ELR (cell line): ENCODE measurements at places on chromosomes 11 and 22.

GRCh38 chr11:11068113-11068512 is 210.3 kb upstream of the ZBED5 start:
- no peak for DNase-seq

- no peak for DNase-seq
Observed at GRCh38 chr22:18082467-18082866, 4.7 kb downstream of the PEX26 start.

DNA sequence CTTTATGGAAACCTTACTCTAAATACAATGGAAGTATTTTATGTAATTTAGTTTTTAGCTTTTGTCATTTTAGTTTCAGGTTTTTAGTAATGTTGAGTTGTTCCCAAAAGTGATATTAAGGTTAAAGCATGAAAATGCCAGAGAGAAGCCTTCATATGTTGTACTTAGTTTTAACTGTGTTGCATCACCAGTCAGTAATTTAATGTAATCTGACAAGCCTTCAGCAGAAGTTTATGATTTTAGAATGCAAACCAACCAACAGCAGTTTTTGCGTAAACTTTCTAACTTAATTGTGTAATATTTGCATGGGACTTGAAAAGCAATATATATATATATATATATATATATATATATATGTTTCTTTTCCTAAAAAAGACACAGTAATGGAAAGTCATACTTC is 110.6 kb downstream of the MSANTD4 start:
- DNase-seq: no peak

DNA sequence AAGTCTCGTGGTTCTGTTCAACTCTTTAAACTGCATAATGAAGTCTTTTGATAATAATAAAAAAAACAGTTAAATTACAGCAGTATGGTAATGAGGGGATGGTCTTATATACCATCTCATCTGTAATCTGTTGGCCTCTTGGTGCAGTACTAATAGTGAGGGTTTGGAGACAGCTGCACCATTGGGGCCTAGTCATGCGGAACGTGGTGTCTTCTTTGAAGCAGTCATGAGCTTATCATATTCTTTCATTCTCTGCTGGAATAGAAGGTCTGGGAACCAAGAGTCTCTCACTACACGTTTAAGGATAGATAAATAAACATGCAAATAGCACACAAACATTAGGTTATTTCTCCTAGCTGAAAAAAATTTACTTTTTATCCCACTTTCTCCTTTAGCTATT is 40.9 kb upstream of the OR9Q1 start:
- DNase-seq: no peak

GRCh38 chr11:62497132-62497801 is 49.3 kb downstream of the AHNAK start:
- peak; percentile 82 for DNase-seq

DNA sequence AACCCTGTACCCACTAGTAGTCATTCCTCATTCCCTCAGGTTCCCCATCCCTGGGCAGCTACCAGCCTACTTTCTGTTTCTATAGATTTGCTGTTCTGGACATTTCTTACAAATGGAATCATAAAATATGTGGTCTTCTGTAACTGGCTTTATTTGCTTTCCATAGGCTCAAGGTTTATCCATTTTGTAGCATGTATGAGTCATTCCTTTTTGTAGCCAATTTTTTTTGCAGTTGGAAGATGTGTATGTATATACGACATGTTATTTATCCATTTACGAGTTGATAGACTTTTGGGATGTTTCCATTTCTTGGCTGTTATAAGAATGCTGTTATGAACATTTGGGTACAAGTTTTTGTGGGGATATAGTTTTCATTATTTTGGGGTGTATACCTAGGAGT is 130.6 kb downstream of the WNT11 start:
- DNase-seq: no peak

DNA sequence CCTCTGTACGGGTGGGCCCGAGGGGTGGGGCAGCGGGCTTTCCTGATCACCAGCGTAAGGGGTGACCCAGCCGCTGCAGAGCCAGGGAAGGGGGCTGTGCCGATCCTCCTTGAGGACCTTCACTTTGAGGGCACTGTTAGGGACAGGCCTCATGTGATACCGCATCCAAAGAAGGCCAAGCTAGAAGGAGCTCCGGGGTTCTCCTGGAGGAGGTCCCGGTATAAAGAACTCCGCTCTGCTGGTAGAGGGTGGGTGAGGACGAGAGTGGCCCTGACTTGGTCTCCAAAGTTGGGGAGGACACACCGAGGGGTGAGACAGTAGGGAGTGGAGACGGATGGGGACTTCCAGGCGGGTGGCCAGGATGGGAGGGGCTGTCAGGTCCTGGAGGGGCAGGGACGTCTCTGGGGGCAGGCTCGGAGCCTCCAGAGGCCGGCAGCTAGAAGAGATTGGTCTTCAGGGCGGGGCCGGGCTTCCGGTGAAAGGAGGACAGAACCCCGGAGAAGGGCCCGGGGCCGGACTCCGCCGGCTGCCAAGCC is 4.6 kb downstream of the PHOX2A start:
- DNase-seq: peak; percentile 72

- DNase-seq: no peak
Observed at GRCh38 chr22:48579043-48579927, 1248.4 kb downstream of the BRD1 start.

DNA sequence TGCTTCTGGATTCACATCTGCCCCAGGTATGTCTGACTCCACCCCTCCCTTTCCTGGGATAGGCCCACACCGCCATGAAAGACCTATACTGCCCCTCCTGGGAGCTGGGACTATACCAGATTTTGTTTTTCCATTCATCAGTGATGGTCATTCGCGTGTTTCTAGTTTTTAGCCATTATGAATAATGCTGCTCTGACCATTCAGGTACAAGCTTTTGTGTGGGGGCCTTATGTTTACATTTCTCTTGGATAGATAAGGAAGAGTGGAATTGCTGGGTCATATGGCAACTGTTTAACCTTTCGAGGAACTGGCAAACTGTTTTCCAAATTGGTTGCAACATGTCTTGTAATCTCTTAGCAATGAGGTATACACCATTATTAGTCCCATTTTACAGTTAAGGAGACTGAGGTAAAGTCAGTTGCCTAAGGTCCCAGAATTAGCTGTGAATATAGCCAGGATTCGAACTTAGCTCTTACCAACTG is 1.2 kb upstream of the TBC1D10A start:
- peak; percentile 34 for DNase-seq

- no peak for DNase-seq
Observed at GRCh38 chr11:120034176-120034875, 103.6 kb downstream of the TRIM29 start.

- DNase-seq: no peak
Observed at GRCh38 chr11:98155696-98156095, 865.1 kb upstream of the CNTN5 start.

GRCh38 chr22:31650391-31650790 is 11.6 kb downstream of the PISD start:
- peak; percentile 81 for DNase-seq

GRCh38 chr11:1785749-1786413 is 22.2 kb upstream of the CTSD start:
- no peak for DNase-seq

DNA sequence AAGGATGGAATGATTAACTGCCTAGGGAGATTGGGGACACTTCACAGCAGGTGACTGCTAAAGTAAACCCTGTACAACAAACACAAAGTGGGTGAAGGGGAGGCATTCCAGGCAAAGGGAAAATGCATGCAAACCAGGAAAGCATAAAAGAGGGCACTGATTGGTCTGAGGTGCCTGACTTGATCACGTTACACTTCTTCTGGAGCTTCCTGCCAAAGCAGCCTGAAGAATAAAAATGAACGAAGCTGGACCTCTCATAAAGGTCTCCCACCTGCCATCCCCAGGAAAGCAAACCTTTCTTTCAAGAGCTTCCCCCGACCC is 46.7 kb upstream of the SCUBE2 start:
- DNase-seq: no peak

DNA sequence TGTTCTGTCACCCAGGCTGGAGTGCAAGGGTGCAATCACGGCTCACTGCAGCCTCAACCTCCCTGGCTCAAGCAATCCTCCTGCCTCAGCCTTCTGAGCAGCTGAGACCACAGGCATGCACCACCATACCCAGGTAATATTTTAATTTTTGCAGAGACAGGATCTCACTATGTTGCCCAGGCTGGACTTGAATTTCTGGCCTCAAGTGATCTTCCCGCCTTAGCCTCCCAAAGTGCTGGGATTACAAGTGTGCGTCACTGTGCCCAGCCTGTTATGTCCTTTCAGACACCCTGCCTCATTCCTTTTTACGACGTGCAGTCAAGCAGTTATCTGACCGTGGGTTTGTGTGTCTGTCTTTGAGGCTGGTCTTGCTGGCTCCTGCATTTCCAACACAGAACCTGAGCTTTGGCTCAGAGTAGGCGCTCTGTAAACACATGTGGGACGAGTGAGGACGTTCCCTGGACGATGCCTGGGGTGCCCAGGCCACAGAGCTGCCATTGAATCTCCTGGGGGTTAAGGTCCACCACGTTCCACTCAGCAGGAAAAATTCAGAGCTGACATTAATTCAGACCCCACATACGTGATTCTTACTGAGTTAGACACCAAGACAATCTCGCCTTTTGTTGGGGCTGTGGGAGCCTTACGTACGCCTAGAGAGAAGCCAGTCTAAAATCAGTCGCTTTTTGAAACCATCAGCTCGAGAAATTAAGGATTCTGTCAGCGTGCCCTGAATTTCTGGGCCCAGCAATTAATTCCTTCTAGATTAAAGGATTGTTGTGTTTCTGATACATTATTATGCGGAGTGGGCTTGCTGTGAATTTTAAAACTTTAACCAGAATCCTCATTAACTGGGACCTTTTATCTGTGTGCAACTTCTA is 21.5 kb upstream of the EMID1 start:
- no peak for DNase-seq

DNA sequence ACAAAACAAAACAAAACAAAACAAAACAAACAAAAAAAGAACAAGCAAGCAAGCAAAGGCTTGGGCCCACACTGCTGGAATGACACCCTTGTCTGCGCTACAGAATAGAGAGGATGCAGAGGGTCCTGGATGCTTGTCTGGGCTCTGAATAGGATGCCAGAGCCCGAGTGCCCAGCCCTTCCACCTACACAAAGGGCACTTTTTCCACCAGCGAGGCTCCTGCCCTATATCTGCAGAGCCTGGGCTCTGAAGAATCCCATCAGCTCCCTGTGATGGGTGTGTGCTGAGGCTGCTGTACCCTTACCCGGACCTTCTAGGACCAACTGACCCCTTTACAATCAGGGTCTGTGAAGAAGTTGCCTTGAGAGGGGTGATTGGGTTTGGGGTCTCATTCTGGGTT is 221.2 kb downstream of the DSCAML1 start:
- DNase-seq: no peak

- DNase-seq: peak; percentile 88
Observed at GRCh38 chr11:73393479-73394415, 17.5 kb downstream of the RELT start.

GRCh38 chr11:133896028-133896427 is 50.7 kb upstream of the SPATA19 start:
- DNase-seq: no peak

GRCh38 chr11:45343444-45343843 is 57.3 kb upstream of the SYT13 start:
- DNase-seq: no peak

DNA sequence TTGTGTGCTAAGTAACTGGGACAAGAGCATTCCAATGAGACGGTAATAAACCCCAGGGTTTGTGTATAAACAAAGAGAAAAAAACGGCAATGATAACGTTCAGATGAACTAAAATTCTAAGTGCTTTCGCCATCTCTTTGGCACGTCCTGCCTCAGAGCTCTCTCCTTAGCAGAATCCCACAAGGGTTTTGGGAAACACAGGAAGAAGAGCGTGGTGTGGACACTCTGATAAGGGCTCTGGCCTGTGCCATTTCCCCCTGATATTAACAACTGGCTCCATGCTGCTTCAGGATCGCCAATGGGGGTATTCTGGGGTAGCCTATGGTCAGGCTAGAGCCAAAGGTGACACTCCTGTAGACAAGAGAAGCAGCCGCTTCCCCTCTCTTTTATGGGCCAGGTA is 18.4 kb downstream of the ABCC8 start:
- DNase-seq: no peak

GRCh38 chr11:129709801-129710398 is 105.7 kb upstream of the TMEM45B start:
- DNase-seq: no peak

DNA sequence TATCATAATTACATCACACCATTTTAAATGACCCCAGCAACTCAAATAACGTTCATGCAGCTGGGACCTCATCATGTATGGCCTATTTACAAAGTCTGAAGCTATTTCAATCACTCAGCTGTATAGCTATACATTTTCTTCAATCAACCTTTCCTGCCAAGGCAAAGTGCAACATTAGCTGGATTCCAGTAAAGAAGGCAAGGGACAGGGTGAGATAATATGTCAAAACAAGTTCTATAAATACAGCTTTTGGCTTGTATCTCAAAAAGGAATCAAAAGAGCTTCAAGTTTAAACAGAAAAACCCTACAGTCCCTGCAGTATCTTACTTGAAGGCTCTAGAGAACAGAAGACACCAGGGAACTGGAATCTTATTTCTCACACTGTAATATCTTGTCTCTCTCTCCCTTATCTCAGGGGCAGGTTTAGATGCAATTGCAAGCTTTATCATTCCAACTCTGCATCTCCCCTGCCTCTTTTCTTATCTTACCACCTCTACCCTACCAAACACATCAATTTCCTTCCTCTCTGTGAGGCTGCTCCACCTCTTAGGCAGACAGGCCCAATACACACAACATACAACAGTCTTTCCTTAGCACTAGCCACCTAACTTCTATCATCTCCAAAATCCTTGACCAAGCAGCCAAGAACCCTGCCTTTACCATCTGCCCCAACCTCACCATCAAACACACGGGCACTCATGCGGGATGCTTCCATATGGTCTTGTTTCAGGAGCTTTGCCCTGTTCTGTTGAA is 34.5 kb downstream of the CELF1 start:
- DNase-seq: no peak

- peak; percentile 77 for DNase-seq
Observed at GRCh38 chr22:37166675-37167066, 17.0 kb upstream of the IL2RB start.

DNA sequence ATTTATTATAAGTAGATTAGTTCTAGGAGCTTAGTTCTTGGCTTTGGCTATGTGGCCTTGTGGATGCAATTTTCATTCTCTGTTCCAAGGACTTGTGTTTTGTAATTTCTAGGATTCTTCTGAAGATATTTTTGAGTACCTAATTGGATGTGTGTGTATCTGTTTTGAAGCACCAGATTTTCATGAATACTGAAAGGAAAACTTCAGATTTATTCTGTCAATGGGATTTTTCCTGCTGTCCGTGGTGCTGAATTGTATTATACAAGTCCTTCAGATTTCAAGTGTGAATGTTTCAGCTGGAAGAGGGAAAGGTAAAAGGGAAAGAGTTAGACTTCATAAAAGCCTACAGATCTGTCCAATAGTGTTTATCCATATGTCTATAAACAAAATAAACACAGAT is 18.2 kb upstream of the SYN3 start:
- DNase-seq: no peak

- DNase-seq: peak; percentile 23
Observed at GRCh38 chr22:36220451-36220921, 18.8 kb downstream of the APOL2 start.

- no peak for DNase-seq
Observed at GRCh38 chr22:47203554-47203991, 441.1 kb downstream of the TBC1D22A start.

- DNase-seq: no peak
Observed at GRCh38 chr11:69489031-69489745, 7.7 kb downstream of the LINC01488 start.
